Stimulated activated CD8-positive, alpha-beta memory T cell treated with anti-CD3 and anti-CD28 coated beads, Interleukin-15, amount 100 ng/mL, for 24 hours (primary cell): ENCODE measurements at places on chromosomes 5 and 9.

- no peak for DNase-seq
These were observed 340.3 kb upstream of the CD180 start for GRCh38 chr5:67536866-67537265.

DNA sequence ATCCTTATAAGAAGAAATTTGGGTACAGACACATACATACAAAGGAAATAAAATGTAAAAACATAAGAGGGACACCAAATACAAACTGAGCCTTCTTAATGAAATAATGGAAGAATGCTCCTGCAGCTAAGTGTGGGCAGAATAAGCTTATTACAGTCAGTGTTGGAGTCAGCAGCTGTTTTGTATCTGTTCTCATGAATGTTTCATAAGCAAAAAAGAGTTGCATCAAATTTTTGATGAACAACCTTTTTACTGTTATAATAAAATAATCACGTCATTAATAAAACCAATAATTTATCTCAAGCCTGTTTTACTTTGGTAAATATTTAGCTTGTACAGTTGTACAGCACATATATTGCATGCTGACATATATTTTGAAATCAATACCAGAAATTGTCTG lies 545.6 kb downstream of the LRRC70 start:
- no peak for DNase-seq

DNA sequence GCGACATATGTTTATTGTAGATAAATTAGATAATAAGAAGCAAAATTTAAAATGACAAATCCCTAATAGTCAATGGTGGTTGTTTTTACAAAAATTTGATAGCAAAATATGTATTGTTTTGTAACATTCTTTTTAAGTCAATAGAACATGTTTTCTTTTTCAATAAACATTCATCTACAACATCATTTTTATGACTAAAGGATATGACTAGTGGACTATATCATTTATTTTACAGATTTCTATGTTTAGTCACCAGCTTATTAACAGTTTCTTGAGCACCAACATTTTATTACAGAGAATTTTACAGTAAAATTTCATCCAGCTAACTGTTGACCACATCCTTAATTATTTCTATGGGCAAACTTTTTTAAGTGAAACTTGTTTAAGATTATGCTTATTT lies 114.7 kb upstream of the IL7R start:
- no peak for DNase-seq

DNA sequence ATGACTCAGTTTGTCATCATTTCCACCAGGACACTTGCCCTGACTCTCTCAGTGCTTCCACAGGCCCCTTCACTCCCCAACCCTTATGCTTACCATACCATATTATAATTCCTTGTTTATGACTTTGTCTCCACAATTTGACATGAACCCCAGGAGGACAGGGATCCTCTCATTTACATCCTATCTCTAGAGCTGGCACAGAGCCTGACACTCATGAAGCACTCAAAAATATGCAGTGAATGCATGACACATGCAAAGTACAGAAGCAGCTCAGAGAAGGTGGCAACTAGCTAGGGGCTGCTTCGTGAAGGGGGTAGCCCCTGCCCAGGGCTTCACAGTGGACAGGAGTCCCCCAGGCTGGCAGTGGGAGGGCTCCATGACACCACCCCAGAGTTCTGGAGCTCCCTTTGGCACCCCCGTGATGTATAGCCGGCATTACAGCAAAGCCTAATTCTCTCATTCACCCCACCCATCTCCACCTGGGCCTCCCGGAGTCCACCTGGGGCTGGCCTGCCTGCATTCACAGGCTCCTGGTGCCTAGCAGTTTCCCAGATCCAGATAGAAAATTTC lies 112.0 kb upstream of the SPOCK1 start:
- DNase-seq, result no peak

DNA sequence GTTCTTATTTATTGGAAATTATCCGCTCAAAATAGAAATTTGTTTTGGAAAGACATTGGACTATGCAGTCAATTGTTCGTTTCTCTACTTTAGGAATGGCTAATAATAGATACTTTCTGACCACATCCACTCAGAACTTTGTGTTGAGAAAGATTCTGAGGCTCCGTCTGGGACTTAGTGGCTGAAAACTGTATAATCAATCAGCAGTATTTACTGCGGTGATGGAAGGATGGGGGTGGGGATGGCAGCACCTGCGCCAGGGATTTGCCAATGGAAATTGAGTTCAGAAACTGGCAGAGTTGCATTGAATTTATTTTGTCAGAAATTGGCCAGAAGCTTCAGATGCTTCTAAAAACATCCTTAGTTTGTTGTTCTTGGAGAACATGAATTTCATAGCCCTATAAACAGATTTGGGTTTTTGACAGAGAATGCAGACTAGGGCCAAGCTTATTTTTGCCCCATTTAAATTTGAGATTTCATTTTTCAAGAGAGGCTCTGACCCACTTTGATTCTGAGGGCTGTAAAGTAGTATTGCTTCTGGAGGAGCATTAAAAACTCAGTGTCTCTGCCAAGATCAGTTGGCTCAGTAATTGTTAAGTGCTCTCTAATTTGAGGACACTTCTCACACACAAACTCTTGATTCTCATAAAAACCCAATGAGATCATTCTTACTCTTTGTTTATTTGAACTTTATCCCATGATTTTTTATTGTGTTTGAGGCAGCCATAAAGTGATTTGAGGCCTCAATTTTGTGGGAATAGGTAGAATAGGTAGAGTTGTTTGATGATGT lies 215.1 kb downstream of the CD180 start:
- no peak for DNase-seq

DNA sequence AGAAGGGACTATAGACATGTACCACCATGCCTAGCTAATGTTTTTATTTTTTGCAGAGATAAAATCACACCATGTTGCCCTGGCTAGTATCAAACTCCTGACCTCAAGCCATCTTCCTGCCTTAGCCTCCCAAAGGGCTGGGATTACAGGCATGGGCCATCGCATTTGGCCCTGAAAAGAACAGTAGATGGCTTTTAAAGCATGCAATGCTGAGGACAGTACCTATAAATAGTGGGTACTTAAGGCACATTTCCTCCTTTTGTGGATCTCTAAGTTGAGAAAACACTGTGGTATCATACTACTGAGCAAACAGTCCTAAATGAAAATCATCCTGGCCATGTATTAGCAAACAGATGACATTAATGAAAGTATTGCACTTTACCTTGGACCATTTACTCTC lies 119.4 kb downstream of the TTC39B start:
- DNase-seq, result no peak

DNA sequence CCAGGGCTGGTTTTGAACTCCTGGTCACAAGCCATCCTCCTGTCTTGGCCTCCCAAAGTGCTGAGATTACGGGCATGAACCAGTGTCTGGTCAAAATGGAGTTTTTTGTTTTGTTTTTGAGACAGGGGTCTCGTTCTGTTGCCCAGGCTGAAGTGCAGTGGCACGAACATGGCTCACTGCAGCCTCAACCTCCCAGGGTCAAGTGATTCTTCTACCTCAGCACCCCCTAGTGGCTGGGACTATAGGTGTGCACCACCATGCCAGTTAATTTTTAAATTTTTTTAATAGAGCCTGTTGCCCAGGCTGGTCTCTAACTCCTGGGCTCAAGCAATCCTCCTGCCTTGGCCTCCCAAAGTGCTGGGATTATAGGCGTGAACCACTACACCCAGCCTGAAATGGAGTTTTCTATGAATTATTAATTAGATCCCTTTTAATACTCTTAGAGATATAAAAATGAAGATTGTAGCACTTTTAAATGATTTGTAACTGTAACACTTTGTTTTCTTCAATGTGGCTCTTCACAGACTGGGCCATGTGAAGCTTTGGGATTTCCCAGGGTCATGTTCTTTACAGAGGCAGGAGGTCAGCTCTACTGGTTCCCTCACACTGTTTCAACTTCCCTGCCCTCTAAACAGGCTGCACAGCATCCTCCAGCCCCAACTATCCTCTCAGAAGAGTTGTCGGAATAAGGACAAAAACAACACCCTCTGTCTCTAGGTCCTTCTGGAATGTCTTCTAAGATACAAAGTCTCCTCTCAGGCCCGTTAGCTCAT lies 32.7 kb upstream of the SPARC start:
- no peak for DNase-seq

- DNase-seq, result no peak
These were observed 41.9 kb downstream of the TMEM215 start for GRCh38 chr9:32825203-32825602.
